Activated T-helper 1 cell treated with Interleukin-2 at 50 U/mL for 16 hours (primary cell): ENCODE measurements at places on chromosomes 3 and 15.

DNA sequence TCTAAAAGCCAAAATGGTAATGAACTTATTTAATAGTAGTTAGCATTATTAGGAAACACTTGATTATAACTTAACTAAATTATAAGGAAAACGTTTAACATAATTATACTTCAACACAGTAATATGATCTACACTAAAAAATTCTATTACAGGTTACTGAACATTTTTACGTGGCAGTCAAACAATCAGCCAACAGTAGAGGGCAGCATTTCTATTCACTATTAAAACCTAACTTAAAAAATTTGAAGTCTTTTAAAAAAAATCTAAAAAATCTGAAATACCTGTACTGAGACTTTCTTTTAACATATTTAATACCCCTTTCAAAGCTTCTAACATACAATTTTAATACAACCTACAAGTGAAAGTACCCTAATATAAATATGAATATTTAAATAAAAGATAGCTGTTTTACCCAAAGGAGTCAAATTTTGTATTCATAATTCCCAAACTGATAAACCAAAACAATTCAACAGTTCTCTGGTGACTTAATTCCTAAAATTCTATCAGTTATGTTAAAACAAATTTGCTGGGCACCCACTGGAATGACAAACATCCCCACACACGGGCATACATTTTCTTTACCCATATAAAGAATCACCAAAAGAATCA lies 41.5 kb downstream of the DLG1 start:
- no peak for DNase-seq

DNA sequence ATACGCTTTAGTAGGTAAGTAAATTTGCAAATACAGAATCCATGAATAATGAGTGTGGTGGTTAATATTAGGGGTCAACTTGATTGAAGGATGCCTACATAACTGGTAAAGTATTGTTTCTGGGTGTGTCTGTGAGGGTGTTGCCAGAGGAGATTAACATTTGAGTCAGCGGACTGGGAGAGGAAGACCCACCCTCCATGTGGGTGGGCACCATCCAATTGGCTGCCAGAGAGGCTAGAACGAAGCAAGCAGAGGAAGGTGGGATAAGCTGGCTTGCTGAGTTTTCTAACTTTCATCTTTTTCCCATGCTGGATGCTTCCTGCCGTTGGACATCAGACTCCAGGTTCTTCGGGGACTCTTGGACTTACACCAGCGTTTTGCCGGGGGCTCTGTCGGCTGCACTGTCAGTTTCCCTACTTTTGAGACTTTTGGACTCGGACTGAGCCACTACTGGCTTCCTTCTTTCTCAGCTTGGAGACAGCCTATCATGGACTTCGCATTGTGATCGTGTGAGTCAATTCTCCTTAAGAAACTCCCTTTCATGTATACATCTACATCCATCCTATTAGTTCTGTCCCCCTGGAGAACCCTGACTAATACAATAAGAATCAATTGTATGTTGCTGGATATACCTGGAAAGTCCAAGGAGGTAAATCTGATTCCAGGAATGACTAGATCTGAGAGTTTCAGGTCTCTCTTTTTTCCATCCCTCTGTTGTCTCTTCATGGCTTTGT lies 25.8 kb upstream of the NEDD4 start:
- DNase-seq = no peak

- DNase-seq = no peak
Measured at GRCh38 chr3:11612515-11613188, 31.1 kb downstream of the VGLL4 start.

GRCh38 chr3:34102288-34102687 lies 303.9 kb downstream of the PDCD6IP start:
- no peak for DNase-seq

- no peak for DNase-seq
Measured at GRCh38 chr3:8854656-8855055, 85.2 kb upstream of the OXTR start.

- DNase-seq = no peak
Measured at GRCh38 chr3:173618703-173619102, 221.2 kb downstream of the NLGN1 start.

DNA sequence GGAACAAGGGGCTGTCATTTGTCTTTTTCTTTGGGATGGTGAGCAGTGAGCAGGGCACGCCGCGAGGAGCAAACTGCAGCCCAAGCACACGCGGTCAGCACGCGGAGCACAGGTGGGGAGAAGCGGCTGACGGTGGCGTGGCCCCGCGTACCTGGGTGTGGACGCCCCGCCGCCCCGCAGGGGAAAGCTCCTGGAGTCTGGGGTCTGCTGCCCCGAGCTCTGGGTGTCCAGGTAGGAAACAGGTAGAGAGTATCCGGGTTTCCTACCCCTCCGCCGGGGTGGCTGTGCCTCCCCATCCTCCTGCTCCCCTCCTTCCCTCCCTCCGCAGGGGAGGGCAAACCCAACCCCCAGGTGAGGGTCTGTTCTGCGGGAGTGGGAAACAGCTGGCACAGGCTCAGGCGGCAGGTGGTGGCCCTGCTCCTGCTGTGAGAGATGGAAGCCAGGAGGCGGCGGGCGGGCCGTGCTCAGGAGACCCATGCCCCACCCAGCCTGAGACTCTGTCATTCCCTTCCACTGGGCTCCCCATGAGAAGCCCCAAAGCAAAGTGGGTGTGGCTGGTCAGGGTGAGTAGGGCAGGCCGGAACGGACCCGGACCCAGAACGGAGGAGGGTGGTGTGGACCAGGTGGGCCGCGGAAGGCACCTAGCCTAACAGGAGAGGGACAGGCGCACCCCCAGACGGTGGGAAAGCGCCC lies 56.9 kb upstream of the CGNL1 start:
- no peak for DNase-seq

DNA sequence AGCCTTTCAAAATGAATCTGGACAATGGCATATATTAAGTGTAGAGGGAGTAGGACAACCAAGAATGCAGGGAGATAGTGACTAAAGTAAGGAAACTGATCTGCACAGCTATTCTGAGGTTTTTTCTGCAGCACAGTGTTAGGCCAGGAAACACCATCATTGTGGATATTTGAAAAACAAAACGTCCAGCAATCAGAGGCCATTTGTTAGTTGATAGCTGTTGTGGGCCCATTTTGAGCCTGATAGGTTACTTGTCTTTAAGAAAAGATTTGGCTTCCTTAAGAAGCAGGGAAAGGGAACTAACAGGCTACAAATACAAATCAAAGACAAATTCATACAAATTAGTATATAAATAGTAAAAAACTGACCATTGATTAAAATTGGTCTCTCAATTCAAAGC lies 375.8 kb upstream of the ARL6 start:
- no peak for DNase-seq

DNA sequence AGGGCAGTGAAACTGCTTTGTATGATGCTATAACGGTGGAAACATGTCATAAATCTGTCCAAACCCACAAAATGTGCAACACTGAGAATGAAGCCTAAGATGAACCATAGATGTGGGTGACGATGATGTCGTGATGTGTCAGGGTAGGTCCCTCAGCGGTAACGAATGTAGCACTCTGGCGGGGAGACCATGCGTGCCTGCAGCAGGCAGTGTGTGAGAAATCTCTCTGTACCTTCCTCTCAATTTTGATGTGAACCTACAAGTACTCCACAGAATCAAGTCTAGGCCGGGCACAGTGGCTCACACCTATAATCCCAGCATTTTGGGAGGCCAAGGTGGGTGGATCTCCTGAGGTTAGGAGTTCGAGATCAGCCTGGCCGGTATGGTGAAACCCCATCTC lies 268.2 kb upstream of the LYSMD4 start:
- no peak for DNase-seq

DNA sequence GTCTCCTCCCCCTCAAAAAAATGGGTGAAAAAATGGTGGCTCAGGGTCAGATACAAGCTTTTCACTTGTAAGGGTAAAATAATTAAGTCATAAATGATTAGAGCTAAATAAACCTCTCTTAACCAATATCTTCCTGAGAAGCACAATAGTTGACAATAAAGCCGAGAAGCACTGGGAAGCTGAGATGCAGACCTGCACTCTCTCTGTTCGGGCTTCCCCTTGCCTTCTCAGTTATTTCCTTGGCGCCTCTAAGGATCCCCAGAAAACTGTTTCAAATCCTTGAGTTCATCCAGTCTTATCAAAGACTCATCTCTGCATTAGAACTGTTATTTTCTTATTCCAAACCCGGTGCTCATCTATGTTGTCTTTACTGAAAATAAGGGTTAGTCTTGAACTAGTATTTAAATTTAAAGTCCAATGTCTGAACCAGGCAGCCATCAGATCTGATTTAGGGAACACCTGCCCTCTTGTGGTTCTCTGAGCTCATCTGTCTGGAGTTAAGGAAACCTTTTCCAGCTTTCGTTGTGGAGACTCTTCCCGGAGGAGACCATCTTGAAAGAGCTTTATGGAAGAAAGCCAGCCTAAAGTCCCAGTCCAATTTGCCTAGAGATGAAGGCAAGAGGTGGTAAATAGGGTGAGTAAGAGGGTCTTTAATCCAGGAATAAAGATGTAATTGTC lies 256.4 kb upstream of the MCTP2 start:
- DNase-seq = no peak

- DNase-seq = peak; percentile 21
Measured at GRCh38 chr3:18740631-18741583, 315.8 kb upstream of the SATB1 start.

GRCh38 chr15:63514531-63514943 lies 10.1 kb downstream of the USP3 start:
- no peak for DNase-seq

- DNase-seq = no peak
Measured at GRCh38 chr3:116390318-116390717, 55.0 kb downstream of the LSAMP start.

DNA sequence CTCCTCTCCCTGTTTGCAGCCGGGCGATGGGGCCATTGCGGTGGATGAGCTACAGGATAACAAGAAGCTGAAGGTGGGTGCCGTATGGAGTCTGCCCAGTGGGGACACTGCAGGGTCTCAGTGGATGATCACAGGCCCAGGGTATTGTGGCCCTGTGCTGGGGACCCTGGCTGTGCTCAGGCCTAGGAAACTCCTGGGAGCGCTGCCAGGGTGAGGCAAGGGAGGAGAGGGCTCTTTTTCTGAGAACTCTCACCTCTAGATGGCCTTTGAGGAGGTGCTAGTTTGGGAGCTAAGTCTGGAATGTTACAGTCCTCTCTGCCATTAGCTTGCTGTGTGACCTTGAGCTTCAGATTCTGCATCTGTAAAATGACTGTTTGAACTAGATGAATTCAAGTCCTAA lies 16.4 kb downstream of the SLC24A1 start:
- no peak for DNase-seq

DNA sequence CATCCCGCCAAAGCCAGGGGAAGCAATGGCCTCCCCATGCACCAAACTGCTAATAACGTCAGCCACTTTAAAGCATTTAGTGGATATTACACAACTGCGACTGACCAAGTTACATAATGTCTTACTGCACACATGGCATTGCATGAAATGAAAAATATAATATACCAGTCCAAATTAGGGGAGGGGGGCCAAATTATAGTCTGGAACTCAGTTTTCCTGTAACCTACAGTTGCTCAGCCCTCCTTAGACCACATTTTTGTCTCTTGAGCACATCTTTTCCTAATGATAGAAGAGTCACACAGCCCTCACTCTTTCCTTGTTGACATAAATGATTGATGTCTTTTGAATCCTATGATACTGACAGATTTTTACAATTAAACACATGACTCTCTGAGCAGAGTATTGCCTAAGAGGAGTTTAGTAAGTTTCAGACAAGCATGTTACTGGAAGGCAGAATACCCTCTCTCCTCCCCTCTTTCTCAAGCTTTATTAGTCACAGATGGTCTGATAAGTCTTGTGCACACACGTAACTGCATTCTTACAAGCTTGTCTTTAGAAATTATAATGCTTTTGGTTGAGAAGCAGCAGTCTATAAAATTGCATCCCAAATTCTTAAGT lies 1.1 kb upstream of the PLD1 start:
- no peak for DNase-seq

DNA sequence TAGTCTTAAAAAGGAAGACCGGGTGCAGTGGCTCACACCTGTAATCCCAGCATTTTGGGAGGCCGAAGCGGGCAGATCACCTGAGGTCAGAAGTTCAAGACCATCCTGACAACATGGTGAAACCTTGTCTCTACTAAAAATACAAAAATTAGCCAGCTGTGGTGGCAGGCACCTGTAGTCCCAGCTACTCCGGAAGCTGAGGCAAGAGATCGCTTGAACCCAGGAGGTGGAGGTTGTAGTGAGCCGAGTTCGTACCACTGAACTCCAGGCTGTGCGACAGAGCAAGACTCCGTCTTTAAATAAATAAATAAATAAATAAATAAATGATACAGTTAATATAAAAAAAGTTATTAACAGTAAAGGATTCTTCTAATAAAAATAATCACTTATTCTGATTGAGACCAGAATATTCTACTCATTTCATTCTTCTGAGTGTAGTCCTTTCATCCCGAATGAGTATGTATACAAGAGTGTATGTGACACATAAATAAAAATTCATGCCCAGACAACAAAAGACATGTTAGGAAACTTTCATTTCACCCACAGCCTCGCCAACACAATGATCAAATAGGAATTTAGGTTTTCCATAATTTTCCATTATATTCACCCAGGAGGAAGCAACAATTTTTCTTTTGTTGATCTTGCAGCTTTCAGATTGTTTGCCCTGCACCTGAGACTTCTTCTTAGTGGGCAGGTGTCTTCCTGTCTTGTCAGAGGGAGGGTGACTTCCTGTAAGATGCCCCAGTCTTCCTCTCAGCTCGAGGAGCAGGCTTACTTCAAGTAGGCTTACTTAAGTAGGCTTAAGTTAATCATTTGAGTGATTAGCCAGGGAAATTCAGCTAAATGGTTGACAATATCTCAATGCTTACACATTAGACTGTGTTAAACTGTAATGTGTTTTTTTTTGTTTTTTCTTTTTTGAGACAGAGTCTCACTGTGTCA lies 7.8 kb upstream of the NUP210 start:
- DNase-seq = no peak

GRCh38 chr3:28326458-28326926 lies 22.0 kb upstream of the ZCWPW2 start:
- no peak for DNase-seq

DNA sequence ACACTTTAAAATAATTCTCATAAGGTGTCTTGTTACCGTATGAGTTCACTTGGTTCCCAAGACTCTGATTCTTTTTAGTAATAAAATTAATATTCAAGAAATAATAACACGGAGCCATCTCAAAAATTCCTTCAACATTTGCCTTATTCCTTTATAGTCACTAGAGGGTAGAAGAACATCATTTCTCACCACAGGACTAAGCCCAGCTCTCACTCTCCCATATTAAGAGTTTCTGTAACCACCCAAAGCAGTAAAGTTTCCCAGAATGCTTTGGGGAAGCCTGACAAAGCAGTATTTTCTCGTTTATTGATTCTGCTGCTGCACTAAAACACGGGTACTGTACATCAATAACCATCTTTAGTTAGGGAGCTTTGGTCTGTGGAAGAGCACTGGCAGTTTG lies 114.9 kb downstream of the MCTP2 start:
- DNase-seq = no peak
